Activated CD8-positive, alpha-beta memory T cell treated with anti-CD3 and anti-CD28 coated beads, Interleukin-2, amount 50 U/mL, for 48 hours (primary cell): ENCODE measurements at places on chromosomes 3 and 15.

GRCh38 chr3:20405744-20406143 lies 219.7 kb upstream of the SGO1 start:
- no peak for DNase-seq

GRCh38 chr3:58021962-58022361 lies 13.7 kb downstream of the FLNB start:
- no peak for DNase-seq

- DNase-seq, result no peak
Measured at GRCh38 chr3:139505829-139506386, 29.6 kb upstream of the RBP2 start.

DNA sequence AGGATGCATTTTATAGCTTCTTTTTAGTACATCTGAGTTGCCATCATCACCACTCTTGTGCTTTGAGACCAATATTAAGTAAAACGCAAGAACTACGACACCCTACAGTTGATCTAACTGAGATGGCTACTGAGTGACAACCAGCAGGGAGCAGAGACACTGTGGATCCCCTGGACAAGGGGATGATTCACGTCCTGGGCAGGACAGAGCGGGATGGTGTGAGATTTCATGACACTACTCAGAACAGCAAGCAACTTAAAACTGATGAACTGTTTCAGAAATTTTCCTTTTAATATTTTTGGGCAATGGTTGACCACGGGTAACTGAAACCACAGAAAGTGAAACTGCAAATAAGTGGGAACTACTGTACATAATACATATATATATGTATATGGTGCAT lies 299.2 kb downstream of the ADAMTS17 start:
- no peak for DNase-seq

DNA sequence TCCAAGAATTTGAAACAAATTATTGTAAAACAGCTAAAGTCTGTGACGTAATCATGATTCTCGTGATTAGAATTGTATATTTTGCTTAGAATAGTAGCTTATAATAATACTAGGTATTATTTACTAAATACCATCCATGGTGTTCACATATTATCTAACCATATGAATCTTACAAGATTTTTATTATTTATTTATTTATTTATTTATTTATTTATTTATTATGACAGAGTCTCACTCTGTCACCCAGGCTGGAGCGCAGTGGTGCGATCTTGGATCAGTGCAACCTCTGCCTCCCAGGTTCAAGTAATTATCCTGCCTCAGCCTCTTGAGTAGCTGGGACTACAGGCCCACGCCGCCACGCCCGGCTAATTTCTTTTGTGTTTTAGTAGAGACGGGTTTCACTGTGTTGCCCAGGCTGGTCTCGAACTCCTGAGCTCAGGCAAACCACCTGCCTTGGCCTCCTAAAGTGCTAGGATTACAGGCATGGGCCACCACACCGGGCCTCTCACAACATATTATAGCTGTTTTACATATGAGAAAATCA lies 173.5 kb downstream of the EPHA3 start:
- no peak for DNase-seq

- no peak for DNase-seq
Measured at GRCh38 chr15:37219211-37219701, 118.9 kb upstream of the MEIS2 start.

GRCh38 chr15:100889385-100890050 lies 9.9 kb downstream of the ALDH1A3 start:
- DNase-seq, result no peak

- DNase-seq, result no peak
Measured at GRCh38 chr15:67824197-67824968, 926 bp upstream of the SKOR1 start.

DNA sequence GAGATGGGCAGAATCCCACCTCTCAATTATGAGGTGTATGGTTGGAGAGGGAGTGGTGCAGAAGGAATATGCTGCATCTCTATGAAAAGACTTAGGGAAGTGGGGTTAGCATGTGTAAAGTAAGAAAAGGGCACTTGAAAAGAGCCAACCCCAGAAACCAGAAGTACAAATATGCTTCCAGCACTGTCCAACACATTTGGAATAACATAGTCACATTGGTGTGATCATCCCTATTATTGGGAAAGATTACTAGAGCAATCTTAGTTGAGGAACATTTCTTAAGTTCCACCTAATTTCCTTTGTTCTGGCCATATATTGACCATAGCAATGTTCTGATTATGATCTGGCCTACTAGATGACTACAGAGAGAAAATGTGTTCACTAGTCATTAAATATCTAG lies 34.3 kb downstream of the HMG20A start:
- no peak for DNase-seq

DNA sequence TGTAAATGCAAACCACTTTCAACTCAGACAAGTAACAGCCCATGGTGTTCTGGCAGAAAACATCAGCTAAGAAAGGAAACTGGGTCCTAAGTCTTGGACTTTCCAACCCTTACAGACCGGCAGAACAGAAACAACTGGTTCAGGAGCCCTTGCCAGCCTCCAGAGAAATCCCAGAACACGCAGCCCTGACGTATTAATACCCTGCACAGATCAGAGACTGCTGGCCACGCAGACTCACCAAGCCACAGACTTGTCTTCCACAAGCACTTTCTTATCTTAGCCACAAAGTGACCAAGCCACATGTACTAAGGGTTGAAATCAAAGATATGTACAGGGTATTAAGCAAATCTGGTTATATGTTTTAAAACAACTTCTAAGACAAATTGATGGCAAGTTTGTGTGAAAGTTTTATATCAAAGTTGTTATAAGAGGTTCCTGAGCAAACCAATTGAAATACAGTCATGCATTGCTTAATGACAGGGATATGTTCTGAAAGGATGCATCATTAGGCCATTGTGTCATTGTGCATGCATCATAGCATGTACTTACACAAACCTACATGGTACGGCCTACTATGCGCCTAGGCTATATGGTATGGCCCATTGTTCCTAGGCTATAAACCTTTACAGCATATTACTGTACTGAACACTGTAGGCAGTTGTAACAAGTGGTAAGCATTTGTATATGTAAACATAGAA lies 36.8 kb downstream of the BTD start:
- no peak for DNase-seq

DNA sequence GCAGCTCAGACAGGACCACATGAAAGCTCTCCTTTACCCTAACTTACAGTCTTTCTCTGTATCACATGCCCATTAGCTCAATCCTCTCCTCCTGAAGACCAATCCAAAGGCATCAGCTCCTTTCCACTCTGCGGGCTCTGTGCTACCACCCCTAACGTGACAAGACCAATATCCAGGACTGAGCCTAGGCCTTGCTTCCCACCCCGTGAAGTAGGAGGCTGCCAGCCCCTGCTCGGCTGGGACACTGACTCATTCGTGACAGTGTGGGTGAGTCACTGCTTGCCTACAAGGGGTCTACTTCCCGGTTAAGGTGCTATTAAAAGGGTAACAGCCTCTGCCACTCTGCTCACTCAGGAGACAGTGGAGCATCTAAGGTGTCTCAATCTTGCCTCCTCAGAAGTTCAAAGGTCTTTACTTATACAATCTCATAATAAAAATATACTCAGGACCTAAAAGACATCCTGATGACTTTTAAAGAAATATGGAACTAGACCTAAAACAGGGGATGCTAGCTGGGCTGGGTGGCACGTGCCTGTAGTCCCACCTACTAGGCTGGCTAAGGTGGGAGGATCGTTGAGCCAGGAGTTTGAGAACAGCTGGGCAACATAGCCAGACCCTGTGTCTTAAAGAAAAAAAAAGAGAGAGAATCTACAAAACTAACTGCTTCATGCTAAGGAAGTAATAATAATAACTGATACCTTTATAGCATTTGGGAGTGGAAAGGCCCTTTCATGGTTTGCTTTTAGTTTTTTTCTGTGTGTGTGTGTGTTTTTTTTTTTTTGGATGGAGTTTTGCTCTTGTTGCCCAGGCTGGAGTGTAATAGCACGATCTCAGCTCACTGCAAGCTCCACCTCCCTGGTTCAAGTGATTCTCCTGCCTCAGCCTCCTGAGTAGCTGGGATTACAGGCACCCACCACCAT lies 55.0 kb downstream of the TMEM44 start:
- DNase-seq, result peak; percentile 71

DNA sequence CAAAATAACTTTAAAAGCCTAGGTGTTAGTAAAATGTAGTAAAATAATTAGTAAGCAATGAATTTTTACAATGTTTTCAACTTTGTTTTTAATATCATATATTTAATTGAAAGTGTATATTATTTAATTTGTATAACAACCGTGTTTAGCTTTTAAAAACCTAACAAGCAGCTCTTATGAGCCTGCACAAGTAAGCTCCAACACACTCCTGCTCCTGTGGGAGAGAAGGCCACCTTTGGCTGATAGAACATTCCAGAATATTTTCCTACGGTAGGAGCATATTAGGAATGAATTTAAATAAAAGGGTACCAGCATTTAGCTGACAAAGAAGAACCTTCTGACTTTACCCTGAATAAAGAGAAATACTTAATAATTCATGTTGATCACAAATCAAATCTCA lies 40.3 kb upstream of the TM4SF1 start:
- no peak for DNase-seq

GRCh38 chr15:79002581-79002980 lies 57.7 kb upstream of the CTSH start:
- no peak for DNase-seq

GRCh38 chr15:77844798-77845446 lies 212.2 kb upstream of the LINGO1 start:
- DNase-seq, result no peak

- DNase-seq, result no peak
Measured at GRCh38 chr3:178669022-178669601, 132.9 kb downstream of the KCNMB2 start.

- peak; percentile 98 for DNase-seq
Measured at GRCh38 chr15:41989573-41990242, 17.4 kb upstream of the EHD4 start.

DNA sequence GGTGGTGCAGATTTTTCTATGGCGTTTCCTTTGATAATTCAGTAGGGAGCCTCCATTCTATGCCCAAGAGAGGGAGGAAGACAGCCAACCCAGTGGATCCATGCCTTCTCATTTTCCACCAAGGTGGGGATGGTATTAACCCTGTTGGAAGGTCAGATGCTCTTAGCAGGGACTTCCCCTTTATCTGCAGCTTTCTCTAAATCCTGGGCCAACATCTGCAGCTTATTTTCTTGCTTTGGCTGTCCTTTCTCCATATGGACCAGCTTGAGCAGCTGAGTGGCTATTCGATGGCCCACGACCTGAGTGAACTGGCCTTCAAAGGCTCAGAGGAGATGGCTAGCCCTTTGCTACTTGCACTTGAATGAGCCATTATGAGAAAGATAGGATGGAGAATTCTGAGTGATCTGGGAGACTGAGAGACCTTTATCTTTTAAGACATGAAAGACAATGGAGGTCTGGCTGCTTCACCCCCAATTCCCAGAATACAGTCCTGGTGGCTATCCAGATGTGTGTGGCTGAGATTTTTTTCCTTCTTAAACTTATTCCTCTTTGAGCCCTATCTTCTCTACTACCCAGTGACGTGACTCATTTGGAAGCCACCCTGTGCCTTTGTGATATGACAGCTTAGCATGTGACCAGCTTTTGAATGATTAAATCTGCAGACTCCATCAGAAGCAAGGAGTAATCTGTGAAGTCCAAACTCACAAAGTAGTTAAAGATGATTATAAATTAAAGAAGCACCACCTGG lies 39.6 kb upstream of the TRAK1 start:
- peak; percentile 18 for DNase-seq

GRCh38 chr3:14175383-14176037 lies 2.9 kb downstream of the XPC start:
- no peak for DNase-seq

DNA sequence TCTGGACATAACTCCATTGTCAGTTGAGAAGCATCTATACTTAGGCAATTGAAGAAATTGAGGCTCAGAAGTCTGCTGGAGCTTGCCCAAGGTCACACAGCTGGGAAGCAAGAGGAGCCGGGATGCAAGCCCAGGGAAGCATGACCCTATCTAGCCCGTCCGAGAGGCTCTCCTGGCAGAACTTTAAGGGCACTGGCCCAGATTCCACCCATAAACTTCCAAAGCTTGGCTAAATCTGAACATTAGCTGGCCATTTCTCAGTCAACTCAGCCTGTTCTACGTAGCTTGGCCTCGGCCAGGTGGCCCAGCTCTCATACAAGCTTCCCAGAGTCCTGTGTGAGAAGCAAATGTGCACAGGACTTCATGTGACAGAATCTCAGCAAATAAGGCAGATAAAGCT lies 75.8 kb downstream of the LRIG1 start:
- DNase-seq, result no peak

- DNase-seq, result no peak
Measured at GRCh38 chr3:69353088-69353478, 32.8 kb downstream of the FRMD4B start.

DNA sequence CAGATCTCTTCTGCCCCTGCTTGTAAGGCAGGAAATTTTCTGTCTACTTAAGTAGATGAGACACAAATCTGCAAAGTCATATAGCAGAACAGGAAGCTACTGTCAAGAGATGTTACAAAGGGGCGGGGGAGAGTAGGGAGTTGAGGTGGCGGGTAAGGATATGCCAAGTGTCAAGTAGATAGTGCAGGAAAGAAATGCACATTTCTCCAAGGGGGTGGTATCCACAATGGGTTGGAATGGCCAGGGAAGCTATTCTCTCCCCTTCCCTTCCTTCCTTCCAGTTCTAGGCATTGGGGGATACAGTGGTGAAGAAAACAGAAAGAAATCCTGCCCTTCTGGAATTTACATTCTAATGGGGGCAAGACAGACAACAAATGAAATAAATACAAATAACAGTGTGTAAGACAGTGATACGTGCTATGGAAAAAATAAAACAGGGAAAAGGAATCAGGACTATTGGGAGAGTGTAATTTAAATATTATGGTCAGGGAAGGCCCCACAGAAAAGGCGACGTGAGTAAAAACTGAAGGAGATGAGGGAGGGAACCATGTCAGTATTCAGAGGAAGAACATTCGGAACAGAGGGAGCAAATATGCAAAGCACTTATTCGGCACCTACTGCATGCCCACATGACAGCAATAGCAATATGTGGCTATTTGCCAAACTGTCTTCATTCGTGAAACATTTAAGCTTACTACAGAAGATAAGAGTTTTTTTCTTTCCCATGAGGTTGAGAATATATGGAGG lies 42.8 kb upstream of the RNU6-1 start:
- DNase-seq, result no peak

DNA sequence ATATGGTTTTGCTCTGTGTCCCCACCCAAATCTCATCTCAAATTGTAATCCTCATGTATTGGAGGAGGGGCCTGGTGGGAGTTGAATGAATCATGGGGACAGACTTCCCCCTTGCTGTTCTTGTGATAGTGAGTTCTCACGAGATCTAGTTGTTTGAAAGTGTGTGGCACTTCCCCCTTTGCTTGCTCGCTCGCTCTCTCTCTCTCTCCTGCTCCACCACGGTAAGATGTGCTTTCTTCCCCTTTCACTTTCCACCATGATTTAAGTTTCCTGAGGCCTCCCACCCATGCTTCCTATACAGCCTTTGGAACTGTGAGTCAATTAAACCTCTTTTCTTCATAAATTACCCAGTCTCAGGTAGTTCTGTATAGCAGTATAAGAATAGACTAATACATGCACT lies 60.7 kb downstream of the GSK3B start:
- DNase-seq, result no peak
